ENCODE measurements at places on chromosomes 6 and 20. TPM values are rescaled to one million over a fixed set of nuclear protein-coding genes. Genes with fewer than 3 reads are reported as not detected.

The TUBB2B gene
- not detected for total RNA-seq

The PNPLA1 gene
- total RNA-seq: not detected

The ECT2L gene
- not detected for total RNA-seq

The BPIFB4 gene
- total RNA-seq: not detected

The OXT gene
- total RNA-seq: not detected

The EDN3 gene
- total RNA-seq: not detected

The GPLD1 gene
- 0.42 TPM for total RNA-seq

The FOXQ1 gene
- not detected for total RNA-seq

The PKHD1 gene
- not detected for total RNA-seq

The SLC17A1 gene
- total RNA-seq: not detected

The EPPIN gene
- not detected for total RNA-seq

The LPA gene
- not detected for total RNA-seq

The PDE10A gene
- not detected for total RNA-seq

The LYRM2 gene
- 28.9 TPM for total RNA-seq

The MYLK2 gene
- total RNA-seq: 1.2 TPM

The RIPOR3 gene
- not detected for total RNA-seq

The TRIM39 gene
- total RNA-seq: 13.6 TPM

The ATXN1 gene
- total RNA-seq: 84.6 TPM

The TFB1M gene
- total RNA-seq: 35.5 TPM

The OOEP gene
- total RNA-seq: 0.40 TPM

The SMLR1 gene
- not detected for total RNA-seq

The POM121L2 gene
- total RNA-seq: not detected

The PRSS16 gene
- 0.33 TPM for total RNA-seq

The BNIP5 gene
- total RNA-seq: not detected

The SLC16A10 gene
- total RNA-seq: 4.8 TPM

The SPEF1 gene
- not detected for total RNA-seq

The SLC22A16 gene
- total RNA-seq: not detected

The STX11 gene
- 29.0 TPM for total RNA-seq

The CPXM1 gene
- 0.68 TPM for total RNA-seq

The ZBTB24 gene
- 17.5 TPM for total RNA-seq

The ENPP5 gene
- 0.58 TPM for total RNA-seq

The ESR1 gene
- total RNA-seq: 0.21 TPM

The SIRPB1 gene
- 8.3 TPM for total RNA-seq

The ZNF165 gene
- total RNA-seq: 0.61 TPM

The GTSF1L gene
- total RNA-seq: 0.28 TPM

The BTN1A1 gene
- not detected for total RNA-seq

The GLP1R gene
- not detected for total RNA-seq

The PDYN gene
- not detected for total RNA-seq

The IMPG1 gene
- total RNA-seq: not detected

The NPEPL1 gene
- 19.3 TPM for total RNA-seq

The CGA gene
- not detected for total RNA-seq

The SMOC2 gene
- not detected for total RNA-seq

The GSTA1 gene
- total RNA-seq: not detected

The RCAN2 gene
- 0.91 TPM for total RNA-seq

The COX7A2 gene
- total RNA-seq: 456 TPM

The SLC25A27 gene
- total RNA-seq: 0.35 TPM

The ANKEF1 gene
- total RNA-seq: 7.3 TPM

The DPM1 gene
- 62.8 TPM for total RNA-seq

The MUCL3 gene
- total RNA-seq: not detected

The SLC13A3 gene
- not detected for total RNA-seq

The OR10C1 gene
- not detected for total RNA-seq

The FAM83C gene
- not detected for total RNA-seq

The FAM83B gene
- total RNA-seq: not detected

The UCKL1 gene
- total RNA-seq: 41.9 TPM

The FABP7 gene
- not detected for total RNA-seq

The DEFB132 gene
- not detected for total RNA-seq

The CLPSL2 gene
- total RNA-seq: not detected
